ENCODE measurements at places on chromosomes 16 and 17.

GRCh38 chr17:78497115-78497540 lies 80.1 kb downstream of the DNAH17 start:
- peak; percentile 51 for DNase-seq

GRCh38 chr17:61368832-61369450 lies 30.7 kb upstream of the TBX2 start:
- no peak for DNase-seq

DNA sequence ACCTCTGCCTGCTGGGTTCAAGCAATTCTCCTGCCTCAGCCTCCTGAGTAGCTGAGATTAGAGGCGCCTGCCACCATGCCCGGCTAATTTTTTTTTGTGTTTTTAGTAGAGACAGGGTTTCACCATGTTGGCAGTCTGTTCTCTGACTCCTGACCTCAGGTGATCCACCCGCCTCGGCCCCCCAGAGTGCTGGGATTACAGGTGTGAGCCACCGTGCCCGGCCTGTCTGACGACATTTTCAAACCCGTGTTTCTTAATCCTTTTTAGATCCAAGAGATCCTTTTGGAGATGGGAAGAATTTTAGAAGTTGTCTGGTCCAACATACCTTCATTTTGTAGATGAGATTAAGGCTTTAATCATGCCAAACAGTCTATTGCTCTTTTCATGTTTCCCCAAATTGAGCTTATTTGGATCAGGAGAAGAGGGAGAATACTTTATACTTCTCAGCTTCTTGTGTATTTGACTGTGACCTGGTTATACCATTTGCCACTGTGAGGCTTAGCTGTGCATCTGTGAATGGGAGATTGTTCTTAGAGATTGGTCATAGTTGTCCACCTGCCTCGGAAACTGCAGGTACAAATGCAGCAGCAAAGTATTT lies 25.8 kb downstream of the USP10 start:
- no peak for DNase-seq

- DNase-seq = no peak
These were observed 39.0 kb downstream of the TK2 start for GRCh38 chr16:66510711-66511601.

GRCh38 chr17:57560319-57560705 lies 184.8 kb downstream of the CCDC182 start:
- no peak for DNase-seq

- DNase-seq = no peak
These were observed 53.7 kb downstream of the NT5M start for GRCh38 chr17:17356931-17357270.

DNA sequence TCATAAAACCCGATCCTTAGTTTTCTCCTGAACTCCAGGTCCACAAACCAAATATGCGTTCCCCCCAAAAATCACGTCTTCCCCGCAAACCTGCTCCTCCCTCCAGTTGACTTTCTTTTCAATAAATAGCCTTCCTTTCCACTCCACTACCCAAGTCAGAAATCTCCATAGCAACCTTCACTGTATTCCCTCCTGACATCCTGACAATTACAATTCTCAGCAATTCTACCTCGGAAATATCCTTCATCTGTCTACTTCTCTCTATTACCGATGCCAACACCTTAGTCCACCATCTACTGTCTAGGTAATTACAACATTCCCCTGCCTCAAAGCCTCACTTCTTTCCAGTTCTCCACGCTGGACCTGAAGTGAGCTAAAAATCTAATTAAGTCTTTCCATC lies 50.7 kb downstream of the SMURF2 start:
- no peak for DNase-seq

DNA sequence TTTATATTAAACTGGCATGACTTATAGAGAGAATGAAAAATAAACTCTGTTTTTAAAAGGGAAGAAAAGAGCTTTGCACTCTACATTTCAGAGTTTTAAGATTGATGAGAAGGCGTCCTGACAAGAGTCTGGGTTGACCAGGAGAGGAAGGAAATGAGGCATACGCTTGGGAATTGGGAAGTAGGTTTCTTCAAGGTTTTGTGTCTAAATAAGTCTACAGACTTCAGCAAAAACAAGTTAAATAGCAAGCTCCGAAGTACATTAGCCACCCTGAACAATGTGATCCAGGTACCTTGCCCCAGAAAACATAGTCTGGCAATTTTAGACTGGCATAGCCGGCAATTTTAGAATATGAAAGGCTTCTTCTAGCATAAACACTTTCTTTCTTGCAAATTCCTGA lies 28.5 kb upstream of the CCDC182 start:
- DNase-seq = no peak

GRCh38 chr16:48681520-48681919 lies 71.5 kb upstream of the N4BP1 start:
- no peak for DNase-seq

DNA sequence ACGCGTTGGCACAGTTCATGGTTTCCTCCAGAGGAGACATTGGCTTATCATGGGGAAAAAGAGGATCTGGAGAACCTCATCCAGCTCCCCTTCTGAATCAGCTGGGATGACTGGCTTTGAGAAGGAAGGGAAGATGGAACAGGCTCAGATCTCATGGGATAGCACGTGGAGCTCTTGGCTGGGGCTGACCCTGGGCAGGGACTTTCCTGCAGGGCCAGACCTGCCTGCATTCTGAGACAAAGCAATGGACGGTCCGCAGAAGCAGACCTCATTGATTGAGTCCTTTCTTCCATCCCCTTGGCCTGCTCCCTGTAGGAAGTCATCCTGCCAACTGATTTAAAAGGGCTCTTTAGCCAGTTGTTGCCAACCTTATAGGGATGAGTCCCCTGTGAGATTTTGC lies 26.2 kb downstream of the PLCD3 start:
- DNase-seq = no peak

DNA sequence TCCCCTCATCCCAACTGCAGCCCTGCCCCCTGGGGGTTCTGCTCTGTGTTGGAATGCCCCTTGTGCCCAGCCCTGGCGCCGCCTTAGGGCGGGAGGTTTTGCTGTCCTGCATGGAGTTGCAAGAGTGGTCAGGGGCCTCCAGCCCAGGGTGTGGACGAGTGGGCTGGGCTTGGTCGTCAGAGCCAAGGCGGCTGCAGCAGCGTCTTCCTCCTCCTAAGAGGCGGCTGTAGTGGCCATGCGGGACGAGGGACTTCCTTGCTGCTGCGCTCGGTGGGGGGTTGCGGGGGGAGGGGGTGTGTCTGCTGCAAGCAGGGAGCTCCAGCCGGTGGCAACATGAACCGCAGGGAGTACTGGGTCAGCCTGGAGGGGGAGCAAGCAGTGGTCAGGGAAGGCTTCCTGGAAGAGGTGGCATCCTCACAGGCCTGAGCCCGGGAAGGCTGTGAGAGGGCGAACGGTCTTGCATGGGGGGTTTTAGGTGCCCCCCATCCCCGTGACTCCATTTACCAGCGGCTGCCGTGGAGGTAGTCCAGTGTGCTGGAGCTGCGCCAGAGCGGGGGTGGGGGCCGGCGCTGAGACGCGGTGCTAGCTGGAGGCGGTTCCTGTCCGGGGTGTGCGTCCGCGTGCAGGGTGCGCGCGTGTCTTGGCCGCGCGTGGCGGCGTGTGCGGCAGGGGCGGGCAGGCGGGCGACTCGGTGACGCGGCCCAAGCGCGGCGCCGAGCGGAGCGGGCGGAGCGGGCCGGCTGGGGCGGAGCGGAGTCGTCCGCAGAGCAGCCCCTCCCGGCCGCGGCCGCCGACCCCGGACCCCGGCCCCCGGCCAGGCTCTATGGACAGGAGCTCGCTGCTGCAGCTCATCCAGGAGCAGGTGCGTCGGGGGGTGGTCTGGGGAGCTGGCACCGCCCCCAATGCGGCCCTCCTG lies at the start of gene RHBDL1:
TSS of gene RHBDL1 (plus strand) at position 704 of the 916 bp plus-strand sequence. CDS start at position 824, 120 bp downstream.
- peak; percentile 25 for DNase-seq

GRCh38 chr17:39627712-39628516 lies 1.2 kb downstream of the PPP1R1B start:
- DNase-seq = no peak

DNA sequence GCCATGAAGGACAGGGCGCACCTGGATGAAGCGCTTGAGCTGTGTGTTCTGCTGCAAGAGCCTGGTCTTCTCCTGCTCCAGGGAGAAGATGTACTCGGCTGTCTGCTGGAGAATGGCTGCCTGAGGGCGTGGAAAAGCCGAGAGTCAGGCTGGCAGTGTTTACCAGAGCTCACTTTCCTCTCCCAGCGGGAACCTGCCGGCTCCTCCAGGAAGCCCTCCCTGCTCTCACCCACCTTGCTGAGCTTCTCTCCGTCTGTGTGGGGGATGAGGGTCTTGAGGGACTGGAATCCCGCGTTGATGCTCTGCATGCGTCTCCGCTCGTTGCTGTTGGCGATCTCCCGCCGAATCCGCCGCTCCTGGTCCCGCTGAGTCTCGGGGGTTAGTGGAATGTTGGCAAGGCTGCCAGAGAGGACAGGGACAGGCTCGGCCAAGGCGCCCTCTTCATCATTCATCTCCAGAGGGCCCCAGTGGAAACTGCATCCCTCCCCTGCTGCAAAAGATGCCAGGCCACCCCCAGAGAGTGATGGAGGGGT lies 10.5 kb downstream of the TFAP4 start:
- DNase-seq = no peak

- DNase-seq = no peak
These were observed 103.7 kb downstream of the XYLT1 start for GRCh38 chr16:17367036-17367435.

DNA sequence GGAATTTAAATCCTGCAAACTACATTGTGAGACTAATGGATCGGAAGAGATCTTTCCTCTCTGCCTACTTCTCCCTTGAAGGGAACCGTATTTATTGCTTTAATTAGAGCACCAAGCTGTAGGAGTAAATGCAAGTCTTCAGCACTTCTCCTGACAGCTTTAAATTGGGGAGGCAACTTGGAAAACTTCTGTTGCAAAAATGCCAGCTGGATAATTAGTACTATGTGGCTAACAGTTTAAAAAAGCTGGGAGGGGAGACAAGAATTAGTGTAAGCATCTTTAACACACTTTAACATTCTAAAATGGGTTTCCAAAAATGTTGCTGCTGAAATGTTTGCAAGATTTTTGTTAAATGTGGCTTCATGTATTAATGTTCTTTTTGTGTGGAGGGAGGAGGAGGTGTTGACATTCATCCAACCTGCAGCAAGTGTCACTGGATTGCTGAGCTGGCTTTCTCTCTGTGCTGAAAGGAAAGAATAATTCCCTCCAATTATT lies 108.5 kb downstream of the PCTP start:
- DNase-seq = no peak
